ENCODE measurements at places on chromosomes 2 and 18. TPM values are rescaled to one million over a fixed set of nuclear protein-coding genes. Genes with fewer than 3 reads are reported as not detected.
A peak's percentile ranks its signal among the peaks of the same experiment; 100 is the strongest.

The CPS1 gene
- 16.7 TPM for total RNA-seq

DNA sequence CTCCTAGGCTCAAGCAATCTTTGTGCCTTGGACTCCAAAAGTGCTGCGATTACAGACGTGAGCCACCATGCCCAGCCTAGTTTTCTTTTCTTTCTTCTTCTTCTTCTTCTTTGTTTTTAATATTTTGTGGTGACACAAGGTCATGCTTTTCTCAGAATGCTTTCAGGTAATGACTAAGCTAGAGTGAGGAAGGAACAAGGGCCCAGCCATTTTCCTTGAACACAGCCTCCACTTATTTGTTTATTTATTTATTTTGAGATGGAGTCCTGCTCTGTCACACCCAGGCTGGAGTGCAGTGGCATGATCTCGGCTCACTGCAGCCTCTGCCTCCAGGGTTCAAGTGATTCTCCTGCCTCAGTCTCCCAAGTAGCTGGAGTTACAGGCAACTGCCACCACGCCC is 74.3 kb upstream of the ST3GAL5 start:
- no peak for DNase-seq

DNA sequence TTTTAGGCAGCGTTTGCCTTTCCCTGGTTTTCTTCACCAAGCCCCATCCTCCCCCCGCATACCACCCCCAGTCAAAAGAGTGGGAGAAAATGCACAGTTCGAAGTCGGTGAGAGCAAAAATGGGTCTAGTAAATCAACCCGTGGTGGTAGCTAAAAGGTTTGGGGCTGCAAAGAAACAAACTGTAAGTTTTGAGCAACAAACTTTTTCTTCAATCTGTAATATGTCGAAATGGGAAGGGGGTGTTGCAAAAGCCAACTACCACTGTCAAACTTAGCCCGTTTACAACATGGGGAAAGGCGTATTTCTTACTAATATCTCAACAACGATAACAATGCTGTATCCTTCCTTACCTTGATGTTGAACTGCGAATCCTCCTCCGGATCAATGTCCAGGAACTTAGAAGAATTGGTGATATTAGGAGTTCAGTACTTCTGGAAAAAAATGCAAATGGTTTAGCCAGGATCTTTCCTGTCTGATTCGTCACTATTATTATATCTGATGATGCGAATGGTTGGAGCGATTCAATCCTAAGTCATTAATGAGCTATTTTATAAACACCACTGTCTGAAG is 2.4 kb upstream of the SATB2 start:
- peak; percentile 40 for DNase-seq

- DNase-seq: peak; percentile 90
Measured at GRCh38 chr2:165745916-165746315, 48.1 kb downstream of the GALNT3 start.

The CNTNAP5 gene
- total RNA-seq: not detected

GRCh38 chr2:54903736-54904554 is 146.3 kb downstream of the RTN4 start:
- DNase-seq: peak; percentile 99

The ACADL gene
- total RNA-seq: not detected

GRCh38 chr2:124973396-124973795 is 948.3 kb downstream of the CNTNAP5 start:
- peak; percentile 95 for DNase-seq

DNA sequence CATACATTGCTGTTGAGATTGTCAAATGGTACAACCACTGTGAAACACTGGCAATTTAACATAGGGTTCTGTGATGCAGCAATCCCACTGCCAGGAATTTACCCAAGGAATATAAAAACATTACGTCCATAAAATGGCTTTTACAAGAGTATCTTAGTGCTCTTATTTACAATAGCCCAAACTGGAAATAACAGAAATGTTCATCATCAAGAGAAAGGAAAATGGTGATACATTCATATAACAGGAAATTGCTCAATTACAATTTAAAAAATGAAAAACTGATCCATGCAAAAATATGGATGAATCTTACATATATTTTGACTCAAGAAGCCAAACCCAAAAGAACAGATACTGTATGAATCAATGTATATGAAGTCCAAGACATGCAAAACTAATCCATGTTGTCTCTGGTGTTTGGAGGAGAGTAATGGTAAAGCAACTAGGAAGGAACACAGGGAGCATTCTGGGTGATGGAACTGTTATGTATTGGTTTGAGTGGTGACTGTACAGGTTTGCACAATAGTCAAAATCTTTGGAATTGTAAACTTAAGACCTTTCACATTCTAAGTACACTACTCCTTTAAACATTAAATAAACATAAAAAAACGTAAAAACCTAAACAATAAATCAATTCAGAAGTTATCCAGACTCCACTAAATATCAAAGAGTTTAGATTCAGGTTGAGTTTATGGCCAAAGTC is 104.8 kb upstream of the WDR75 start:
- no peak for DNase-seq

The PROKR1 gene
- total RNA-seq: not detected

DNA sequence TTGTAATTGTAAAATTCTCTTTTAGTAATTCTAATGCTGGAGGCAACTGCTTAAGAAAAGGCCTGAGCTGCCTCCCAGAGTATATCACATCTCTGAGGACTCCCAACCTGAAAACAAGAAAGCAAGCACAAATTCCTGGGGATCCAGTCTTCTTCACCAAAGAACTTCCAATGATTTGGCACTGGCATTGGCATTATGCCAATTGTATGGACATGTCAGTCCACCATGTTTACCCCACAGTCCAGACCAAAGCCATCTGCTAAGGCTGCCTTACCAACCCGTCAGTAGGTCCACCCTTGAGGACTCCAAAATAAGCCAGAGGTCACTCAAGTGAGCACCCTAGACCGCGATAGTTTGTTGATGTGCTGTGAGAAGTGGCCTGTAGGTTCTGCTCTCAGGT is 263.1 kb downstream of the RND3 start:
- no peak for DNase-seq

DNA sequence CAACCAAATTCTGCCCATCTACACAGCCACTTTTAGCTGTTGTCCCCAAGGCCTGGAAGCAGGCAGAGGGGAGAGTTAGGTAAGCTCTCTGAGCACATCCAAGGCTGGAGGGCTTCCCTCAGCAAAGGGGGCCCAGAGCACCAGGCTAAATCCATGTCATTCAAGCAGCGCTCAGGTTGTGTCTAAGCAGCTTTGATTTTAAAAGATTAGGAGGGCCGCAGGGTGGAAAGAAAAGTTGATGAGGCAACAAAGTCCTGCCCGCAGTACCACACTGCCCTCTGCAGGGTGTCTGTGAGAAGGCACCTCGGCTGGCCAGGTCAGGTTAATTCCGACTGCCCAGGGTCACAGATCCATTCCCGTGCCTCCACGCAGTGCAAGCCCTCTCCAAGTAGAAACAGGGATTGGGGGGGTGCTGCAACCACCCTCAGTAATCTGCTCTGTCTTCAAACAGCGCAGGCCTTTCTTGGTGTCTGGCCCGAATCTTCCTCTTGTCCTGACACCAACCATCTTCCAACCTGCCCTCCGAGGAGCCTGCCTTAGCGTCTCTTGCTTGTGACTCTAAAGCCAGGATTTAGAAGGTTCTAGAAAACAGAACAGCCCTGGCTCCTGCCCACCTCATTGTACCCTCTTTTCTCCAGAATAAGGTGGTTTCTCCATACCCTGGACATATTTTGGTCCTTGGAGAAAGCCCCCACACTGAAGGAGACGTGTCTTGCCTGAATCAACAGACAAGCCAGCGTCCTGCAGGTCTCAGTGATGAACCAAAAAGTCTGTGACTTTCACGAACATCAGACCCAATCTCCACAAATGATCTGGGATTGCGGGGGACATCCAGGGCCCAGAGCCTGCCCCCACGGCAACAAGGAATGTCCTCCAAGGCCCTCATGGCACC is 289.2 kb downstream of the TNS1 start:
- peak; percentile 74 for DNase-seq

- peak; percentile 88 for DNase-seq
Measured at GRCh38 chr2:216372761-216373291, 543 bp upstream of the MARCHF4 start.

GRCh38 chr18:76264198-76264875 is 230.7 kb downstream of the ZNF516 start:
- no peak for DNase-seq

DNA sequence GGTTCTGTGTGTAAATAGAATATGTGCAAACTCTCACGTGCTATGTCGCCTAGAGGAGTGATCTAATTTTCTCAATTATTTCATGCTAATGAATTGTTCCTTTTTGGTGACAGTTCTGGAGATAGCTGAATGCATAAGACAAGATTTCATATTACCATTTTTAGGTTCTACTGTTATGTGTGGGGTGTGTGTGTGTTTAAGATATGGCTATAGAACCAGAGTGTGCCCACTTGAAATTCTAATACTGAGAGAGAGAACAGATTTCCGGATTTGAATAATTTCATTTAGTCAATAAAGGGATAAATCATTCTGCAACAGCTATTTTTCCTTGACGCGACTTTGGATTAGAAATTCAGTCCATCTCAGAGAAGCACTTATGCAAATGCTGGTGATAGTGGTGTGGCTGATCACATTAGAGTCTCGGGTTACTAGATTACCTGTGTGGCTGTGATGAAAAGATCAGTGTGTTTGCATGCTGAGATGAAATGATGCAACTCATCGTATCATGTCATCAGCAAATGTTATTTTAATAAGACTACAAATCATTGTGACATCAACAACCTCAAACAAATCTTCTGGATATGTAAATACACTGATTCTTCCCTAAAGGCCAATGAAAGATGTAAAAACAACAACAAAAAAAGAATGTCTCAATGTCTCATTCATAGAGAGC is 415.9 kb downstream of the EPHA4 start:
- no peak for DNase-seq

The GKN1 gene
- not detected for total RNA-seq

DNA sequence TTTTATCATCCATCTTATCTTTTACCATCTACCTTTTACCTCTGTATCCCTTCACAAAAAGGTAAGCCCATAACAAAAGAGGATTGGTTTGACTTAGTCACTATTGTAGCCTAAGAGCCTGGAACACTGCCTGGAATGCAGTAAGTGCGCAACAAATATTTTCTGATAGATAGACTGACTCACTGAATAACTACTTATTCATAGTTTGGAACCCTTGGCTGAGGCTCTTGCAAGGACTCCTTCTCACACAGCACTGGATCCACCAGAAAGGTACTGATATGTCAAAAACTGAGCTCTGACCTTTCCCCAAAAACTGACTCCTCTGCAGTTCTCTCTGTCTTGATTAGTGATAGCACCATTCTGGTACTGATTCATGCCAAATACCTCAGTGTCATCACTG is 426.7 kb downstream of the SETBP1 start:
- peak; percentile 65 for DNase-seq

The WDR75 gene
- total RNA-seq: 32.0 TPM

- no peak for DNase-seq
Measured at GRCh38 chr2:142867136-142867535, 10.3 kb upstream of the KYNU start.

Measured in M059J (cell line).